Smooth muscle cell of the brain vasculature (primary cell): ENCODE measurements at places on chromosomes 3 and 15.

DNA sequence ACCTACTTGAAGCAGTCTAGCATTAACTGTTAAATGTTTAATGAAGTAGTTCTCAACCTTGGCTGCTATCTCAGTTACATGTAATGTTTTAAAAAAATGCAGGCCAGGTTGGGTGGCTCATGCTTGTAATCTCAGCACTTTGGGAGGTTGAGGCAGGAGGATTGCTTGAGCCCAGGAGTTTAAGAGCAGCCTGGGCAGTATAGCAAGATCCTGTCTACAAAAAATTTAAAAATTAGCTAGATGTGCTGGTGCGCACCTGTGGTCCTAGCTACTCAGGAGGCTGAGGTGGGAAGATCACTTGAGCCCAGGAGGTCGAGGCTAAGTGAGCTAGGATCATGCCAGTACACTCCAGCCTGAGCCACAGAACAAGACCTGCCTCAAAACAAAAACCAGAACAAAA lies 29.3 kb downstream of the UBE2E1 start:
- DNase-seq: no peak

GRCh38 chr15:41989573-41990242 lies 17.4 kb upstream of the EHD4 start:
- peak; percentile 35 for DNase-seq

GRCh38 chr3:72722930-72723726 lies 125.1 kb downstream of the SHQ1 start:
- DNase-seq: peak; percentile 7

DNA sequence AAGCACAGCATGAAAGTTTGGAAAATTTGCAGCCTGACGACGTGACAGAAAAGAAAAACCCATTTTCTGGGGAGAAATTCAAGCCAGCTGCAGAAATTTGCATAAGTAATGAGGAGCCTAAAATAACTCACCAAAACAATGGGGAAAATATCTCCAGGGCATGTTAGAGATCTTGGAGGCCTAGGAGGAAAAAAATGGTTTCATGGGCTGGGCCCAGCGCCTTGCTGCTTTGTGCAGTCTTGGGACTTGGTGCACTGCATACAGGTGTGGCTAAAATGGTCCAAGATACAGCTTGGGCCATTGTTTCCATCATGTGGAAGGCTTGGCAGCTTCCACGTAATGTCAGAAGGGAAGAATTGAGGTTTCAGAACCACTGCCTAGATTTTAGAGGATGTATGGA lies 428.5 kb upstream of the FRG2C start:
- no peak for DNase-seq

DNA sequence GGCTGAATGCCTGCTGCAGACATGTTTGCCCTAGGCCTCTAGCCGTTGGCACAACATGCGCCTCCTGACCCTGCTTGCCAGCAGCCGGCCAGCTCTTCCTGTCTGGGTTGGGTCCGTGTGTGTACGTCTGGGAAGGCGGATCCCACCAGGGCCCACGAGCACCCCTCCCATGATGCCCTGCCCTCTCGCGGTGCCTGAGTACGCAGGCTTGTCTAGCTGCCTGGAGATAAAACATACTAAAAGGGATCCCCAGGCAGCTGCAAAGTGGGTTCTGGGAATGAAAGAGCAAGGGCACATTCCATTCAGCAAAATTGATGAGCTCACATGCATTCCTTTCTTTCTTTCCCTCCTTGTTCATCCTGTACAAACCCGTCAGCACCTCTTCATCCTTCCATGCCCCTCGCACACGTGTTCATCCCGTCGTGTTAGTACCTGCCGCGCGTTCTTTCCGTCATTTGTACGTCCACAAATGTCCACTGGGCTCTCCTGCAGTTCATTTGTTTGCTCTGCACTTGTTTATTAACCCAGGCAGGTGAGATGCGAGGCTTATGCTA lies 74.3 kb downstream of the FBLN2 start:
- no peak for DNase-seq

GRCh38 chr3:119044593-119044992 lies 9.9 kb upstream of the IGSF11 start:
- DNase-seq: no peak

- no peak for DNase-seq
Observed at GRCh38 chr3:94593526-94594150, 530.8 kb downstream of the NSUN3 start.
